Pancreas (tissue), 10 donors: ENCODE measurements at places on chromosomes 4 and X. TPM values are rescaled to one million over a fixed set of nuclear protein-coding genes. Genes with fewer than 3 reads are reported as not detected.

DNA sequence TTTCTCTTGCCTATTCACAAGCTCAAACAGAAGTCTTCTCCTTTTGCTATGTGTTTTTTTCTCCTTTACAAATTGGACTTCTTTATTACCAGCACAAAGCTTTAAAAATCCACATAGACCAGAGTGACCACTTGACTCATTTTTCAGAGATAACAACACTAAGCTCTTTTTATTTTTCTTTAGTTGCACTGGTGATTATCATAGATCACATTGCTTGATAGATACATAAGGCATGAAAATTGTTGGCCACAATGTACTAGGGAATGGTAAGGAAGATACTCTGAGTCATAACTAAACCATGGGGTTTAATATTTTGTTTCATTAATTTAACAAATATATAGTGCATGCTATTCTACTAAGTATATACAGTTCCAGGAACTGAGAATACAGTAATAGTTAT lies 159.0 kb downstream of the GASK1B start:
- H3K4me3 ChIP-seq = no peak overlapping the region
- H3K4me1 ChIP-seq = no peaks in the 10 kb centered on the region
- DNase-seq = no peak
- no peaks in the 10 kb centered on the region for H3K36me3 ChIP-seq
- no peaks in the 10 kb centered on the region for H3K27me3 ChIP-seq

GRCh38 chr4:76305033-76305687 lies 1.4 kb upstream of the STBD1 start:
- no peak overlapping the region for H3K27ac ChIP-seq
- no peaks in the 10 kb centered on the region for H3K27me3 ChIP-seq
- no peaks in the 10 kb centered on the region for H3K36me3 ChIP-seq
- peaks cover 20% of the 10 kb centered on the region for H3K4me1 ChIP-seq

DNA sequence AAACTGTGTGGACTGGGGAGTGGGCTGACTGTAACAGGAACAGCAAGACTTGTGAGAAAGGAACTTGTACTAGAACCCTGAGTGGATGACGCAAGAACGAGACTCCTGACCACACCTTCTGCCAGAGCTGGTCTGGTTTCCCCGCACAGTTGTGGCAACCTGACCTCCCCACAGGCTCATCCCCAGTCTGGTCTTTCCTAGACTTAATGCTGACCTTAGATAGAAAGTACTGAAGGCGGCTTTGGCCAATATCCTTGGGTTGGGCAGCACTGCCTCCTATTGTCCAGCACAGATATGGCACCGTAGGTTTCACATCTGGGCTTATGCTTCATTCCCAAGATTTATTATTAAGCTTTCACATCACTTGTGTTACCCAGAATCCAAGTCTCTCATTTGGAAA lies 137.8 kb upstream of the FRG1 start:
- H3K27ac ChIP-seq = no peak overlapping the region
- no peak overlapping the region for H3K4me3 ChIP-seq
- no peaks in the 10 kb centered on the region for H3K4me1 ChIP-seq
- H3K27me3 ChIP-seq = no peaks in the 10 kb centered on the region

The MTMR8 gene
- 1.2 TPM for total RNA-seq

DNA sequence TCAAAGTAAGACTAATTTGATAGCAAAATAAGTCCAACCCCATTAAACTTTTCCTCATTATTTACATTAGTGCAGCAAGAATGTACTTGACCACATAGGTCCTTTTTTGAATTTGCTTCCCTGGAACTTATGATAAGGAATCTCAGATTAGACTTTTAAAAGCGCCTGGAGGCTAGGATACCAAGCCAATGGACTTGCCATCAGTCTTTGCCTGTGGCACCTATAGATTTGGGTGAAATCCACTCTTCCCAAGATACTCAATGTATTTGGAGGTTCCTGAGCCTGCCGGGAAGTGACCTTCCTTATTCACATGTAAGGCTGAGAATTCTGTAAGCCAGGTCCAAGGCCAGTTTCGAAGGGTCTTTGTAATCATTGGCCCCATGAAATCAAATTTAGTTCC lies 553.6 kb downstream of the ADGRL3 start:
- no peak overlapping the region for H3K4me3 ChIP-seq
- H3K36me3 ChIP-seq = no peaks in the 10 kb centered on the region
- H3K4me1 ChIP-seq = no peaks in the 10 kb centered on the region
- H3K27me3 ChIP-seq = no peaks in the 10 kb centered on the region

DNA sequence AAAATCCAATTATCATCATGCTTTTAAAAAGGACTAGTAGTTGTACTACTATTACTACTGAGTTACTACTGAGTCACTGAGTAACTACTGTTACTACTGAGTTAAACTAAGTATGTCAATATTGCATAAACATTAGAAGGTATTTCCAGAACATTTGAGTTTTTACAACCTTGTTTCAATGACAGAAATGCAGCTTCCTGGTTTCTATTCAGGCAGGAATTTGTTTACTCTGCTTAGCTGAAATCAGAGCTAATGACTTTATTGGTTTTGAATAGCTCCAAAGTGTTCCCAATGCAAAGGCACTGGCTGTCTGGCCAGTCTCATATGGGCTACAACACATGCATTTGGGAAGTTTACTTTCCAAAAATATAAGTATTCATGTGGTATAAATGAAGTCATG lies 12.0 kb downstream of the RPS6KA6 start:
- no peak overlapping the region for H3K27ac ChIP-seq
- no peaks in the 10 kb centered on the region for H3K4me1 ChIP-seq
- H3K4me3 ChIP-seq = no peak overlapping the region
- DNase-seq = no peak
- H3K27me3 ChIP-seq = no peaks in the 10 kb centered on the region
- no peaks in the 10 kb centered on the region for H3K36me3 ChIP-seq

DNA sequence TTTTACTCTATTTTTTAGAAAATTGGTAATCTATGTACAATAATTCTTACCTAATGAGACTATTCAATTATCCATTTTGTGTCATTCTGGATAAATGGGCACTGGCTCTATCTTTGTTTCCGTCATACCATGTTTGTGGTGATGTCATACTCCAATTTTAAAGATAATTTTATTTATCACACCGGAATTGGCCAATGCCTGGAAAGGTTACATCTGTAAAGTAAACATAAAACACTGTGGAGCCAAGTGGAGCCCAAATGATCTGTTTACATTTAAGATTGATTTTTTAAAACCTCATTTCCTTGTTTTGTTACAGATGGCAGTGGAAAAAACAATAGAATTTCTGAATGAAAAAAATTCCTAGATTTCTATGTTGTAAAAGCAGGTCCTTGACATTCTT lies 120.2 kb upstream of the GPRIN3 start:
- H3K36me3 ChIP-seq = no peaks in the 10 kb centered on the region
- DNase-seq = peak; percentile 25
- H3K4me3 ChIP-seq = no peak overlapping the region
- no peak overlapping the region for H3K27ac ChIP-seq

DNA sequence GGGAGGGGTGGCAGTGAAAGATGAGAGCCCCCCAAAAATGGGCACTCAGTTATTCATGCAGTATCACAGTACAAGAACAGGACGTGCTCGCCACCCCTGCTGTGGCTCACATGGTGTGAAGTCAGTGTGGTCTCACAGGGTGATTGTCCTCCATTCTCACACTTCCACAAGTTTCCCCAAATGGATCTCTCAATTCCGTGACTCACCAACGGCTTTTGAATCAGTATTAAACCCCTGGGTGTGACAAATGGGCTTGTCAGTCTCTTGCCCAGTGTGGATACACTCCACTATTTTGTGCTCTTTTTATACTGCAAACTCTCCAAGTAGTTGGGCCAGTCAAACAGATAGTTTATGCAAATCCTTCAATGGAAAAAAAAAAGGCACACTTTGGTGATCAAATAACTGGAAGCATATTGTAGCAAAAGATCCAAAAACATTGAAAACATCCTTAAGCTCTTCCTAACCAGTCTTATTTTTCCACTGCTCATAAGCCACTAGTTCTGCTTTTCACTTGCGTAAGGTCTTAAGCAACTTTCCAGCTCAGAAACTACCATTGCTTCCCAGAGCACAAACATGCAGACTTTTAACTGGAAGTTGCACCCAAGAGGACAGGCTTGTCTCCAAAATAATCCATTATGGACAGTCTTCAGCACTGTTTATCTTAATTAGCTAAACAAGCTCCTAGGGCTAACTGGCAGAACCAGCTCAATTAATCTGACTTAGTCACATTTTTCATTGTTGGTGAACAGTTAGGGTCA lies 365.7 kb downstream of the PPP3CA start:
- H3K27ac ChIP-seq = no peak overlapping the region
- H3K4me3 ChIP-seq = no peak overlapping the region
- H3K4me1 ChIP-seq = peaks cover 5% of the 10 kb centered on the region
- H3K36me3 ChIP-seq = no peaks in the 10 kb centered on the region
- H3K27me3 ChIP-seq = no peaks in the 10 kb centered on the region

GRCh38 chr4:87865960-87866598 lies 33.3 kb downstream of the MEPE start:
- no peak for DNase-seq
- no peaks in the 10 kb centered on the region for H3K36me3 ChIP-seq
- peaks cover 13% of the 10 kb centered on the region for H3K4me1 ChIP-seq
- H3K4me3 ChIP-seq = no peak overlapping the region
- no peaks in the 10 kb centered on the region for H3K27me3 ChIP-seq

- H3K27me3 ChIP-seq = no peaks in the 10 kb centered on the region
- no peak overlapping the region for H3K4me3 ChIP-seq
- no peak for DNase-seq
- H3K4me1 ChIP-seq = no peaks in the 10 kb centered on the region
- H3K27ac ChIP-seq = no peak overlapping the region
Observed at GRCh38 chr4:59553721-59554091, 1646.4 kb upstream of the ADGRL3 start.

- no peak overlapping the region for H3K27ac ChIP-seq
- no peaks in the 10 kb centered on the region for H3K4me1 ChIP-seq
- no peaks in the 10 kb centered on the region for H3K27me3 ChIP-seq
- DNase-seq = no peak
Observed at GRCh38 chr4:96183611-96184010, 343.7 kb downstream of the PDHA2 start.

DNA sequence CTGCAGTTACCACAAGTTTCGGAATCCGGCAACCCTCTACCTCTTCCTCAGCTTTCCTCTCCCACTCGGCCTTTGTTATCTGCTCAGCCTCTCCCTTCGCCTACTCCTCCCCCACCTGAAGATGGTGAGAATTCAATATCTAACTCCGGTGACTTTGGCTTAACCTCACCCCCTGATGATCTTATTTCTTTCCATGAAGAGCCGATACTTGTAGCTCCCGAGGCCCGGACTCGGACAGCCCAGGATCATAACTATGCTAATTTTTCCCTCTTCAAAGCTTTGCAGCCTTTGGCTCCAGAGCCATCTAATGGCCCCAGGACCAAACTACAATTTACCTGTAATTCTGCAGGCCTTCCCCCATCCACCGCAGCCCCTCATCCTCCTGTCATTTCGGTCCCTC lies 32.0 kb upstream of the MGST2 start:
- no peaks in the 10 kb centered on the region for H3K27me3 ChIP-seq
- no peaks in the 10 kb centered on the region for H3K36me3 ChIP-seq
- peak overlapping the region; percentile 20 for H3K4me3 ChIP-seq
- no peak overlapping the region for H3K27ac ChIP-seq

- no peaks in the 10 kb centered on the region for H3K4me1 ChIP-seq
- no peaks in the 10 kb centered on the region for H3K27me3 ChIP-seq
- H3K36me3 ChIP-seq = no peaks in the 10 kb centered on the region
- no peak for DNase-seq
- no peak overlapping the region for H3K27ac ChIP-seq
Observed at GRCh38 chr4:165967486-165967885, 94.4 kb downstream of the TLL1 start.

The LNX1 gene
- total RNA-seq = 13.3 TPM

GRCh38 chrX:40550066-40550465 lies 30.7 kb upstream of the ATP6AP2 start:
- peak; percentile 72 for DNase-seq
- H3K4me1 ChIP-seq = no peaks in the 10 kb centered on the region
- H3K4me3 ChIP-seq = no peak overlapping the region
- no peaks in the 10 kb centered on the region for H3K36me3 ChIP-seq
- H3K27me3 ChIP-seq = no peaks in the 10 kb centered on the region
- H3K27ac ChIP-seq = no peak overlapping the region

The FAM156B gene
- total RNA-seq = 4.5 TPM

DNA sequence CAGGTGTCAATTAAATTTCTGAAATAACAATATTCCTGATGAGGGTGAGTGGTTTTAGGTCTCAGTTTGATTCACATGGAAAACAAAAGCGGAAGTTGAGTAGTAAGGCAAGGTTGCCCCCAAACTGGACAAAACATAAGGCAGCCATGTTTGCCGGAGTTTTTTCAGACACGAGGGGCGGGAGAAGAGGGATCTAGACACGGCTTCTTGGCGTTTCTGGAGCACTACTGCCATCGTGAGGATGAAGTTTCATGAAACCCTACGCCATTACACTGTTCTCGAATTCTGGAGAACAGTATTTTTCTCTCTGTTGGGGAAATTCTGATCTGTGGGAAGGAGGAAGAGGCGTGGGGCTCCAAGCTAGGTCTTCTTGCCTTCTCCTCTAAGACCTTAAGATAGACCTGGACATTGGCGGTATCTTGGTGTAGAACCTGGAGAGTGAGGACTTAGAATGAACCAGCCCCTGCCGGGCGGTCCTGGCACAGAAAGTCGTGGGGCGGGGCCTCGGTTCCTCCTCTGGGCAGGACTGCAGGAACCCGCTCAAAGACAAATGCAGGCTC lies 160.3 kb downstream of the OR13H1 start:
- H3K4me1 ChIP-seq = no peaks in the 10 kb centered on the region
- H3K27ac ChIP-seq = peak overlapping the region; percentile 40
- no peaks in the 10 kb centered on the region for H3K27me3 ChIP-seq
- H3K4me3 ChIP-seq = peak overlapping the region; percentile 44
- H3K36me3 ChIP-seq = no peaks in the 10 kb centered on the region

The TSPAN7 gene
- total RNA-seq = 15.2 TPM

DNA sequence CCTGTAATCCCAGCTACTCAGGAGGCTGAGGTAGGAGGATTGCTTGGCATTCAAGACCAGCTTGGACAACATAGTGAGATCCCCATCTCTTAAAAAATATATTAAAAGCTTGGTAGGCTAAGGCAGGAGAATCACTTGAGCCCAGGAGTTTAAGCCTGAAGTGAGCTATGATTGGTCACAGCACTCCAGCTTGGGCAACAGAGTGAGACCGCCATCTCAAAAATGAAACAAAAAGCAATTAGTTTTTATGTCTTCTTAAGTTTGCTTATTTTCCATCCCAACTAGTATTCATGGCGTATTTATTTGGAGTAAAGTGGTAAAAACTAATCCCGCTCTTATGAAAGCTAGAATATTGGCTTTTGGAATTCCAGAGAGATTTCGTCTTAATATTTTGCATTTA lies 25.4 kb upstream of the PDE5A start:
- no peaks in the 10 kb centered on the region for H3K4me1 ChIP-seq
- no peak overlapping the region for H3K27ac ChIP-seq
- no peak overlapping the region for H3K4me3 ChIP-seq
- no peak for DNase-seq
- no peaks in the 10 kb centered on the region for H3K36me3 ChIP-seq
- H3K27me3 ChIP-seq = no peaks in the 10 kb centered on the region

DNA sequence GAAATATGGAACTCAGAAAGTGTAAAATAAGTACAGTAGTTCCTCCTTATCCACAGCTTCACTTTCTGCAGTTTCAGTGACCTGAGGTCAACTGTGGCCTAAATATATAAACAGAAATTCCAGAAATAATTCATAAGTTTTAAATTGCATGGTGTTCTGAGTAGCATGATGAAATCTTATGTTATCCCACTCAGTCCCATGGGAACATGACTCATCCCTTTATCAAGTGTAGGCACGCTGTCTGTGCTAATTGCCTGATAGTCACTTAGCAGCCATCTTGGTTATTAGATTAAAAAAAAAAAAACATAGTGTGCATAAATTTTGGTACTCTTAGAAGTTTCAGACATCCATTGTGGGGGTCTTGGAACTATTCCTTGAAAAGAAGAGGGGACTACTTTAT lies 983.4 kb upstream of the ADGRL3 start:
- H3K27me3 ChIP-seq = peaks cover 7% of the 10 kb centered on the region
- no peaks in the 10 kb centered on the region for H3K4me1 ChIP-seq
- no peak overlapping the region for H3K27ac ChIP-seq

The SCML1 gene
- 3.8 TPM for total RNA-seq

The SERTM2 gene
- not detected for total RNA-seq

The ATOH1 gene
- not detected for total RNA-seq
